ENCODE measurements at places on chromosomes 5 and 9.

- no peak for DNase-seq
These were observed 174.3 kb downstream of the SYK start for GRCh38 chr9:90975781-90976538.

DNA sequence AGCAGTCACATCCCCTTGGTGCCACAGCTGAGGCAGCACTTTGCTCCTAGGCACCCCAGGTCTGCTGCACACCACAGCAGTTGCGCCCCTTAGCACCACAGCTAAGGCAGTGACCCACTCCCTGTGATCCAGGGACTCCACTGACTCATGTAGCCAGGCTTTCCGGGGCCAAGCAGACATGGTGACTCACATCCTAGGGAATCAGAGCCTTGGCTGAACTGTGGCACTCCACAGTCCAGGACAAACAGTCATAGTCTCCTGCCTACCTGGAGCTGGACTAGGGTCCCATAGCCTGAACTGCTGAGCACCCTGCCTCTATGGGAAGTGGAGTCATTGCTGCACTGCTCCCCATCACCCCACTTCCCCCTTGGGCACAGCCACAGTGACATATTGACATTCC lies 338.7 kb downstream of the NPR3 start:
- no peak for DNase-seq

DNA sequence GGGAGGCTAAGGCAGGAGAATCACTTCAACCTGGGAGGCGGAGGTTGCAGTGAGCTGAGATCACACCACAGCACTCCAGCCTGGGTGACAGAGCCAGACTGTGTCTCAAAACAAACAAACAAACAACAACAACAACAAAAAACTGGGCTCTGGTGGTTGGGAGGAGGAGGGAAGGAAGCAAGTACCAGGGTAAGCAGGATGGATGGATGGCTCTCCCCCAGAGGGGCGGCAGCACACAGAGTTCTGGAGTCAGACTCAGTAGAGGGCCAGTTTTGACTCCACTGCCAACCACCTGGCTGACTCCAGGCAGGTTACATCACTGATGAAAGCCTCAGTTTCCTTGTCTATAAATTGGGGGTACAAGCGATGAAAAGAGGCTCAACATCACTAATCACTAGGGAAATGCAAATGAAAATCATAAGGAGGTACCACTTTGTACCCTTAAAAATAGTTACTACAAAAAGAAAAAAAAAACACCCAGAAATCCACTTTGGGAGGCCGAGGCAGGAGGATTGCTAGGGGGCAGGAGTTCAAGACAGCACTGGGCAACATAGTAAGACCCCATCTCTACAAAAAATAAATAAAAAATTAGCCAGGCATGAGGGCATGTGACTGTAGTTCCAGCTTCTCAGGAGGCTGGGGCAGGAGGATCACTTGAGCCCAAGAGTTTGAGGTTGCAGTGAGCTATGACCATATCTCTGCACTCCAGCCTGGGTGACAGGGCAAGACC lies 3.2 kb downstream of the SLC22A4 start:
- DNase-seq = no peak

GRCh38 chr9:112084334-112084733 lies 90.8 kb downstream of the SUSD1 start:
- DNase-seq = no peak

DNA sequence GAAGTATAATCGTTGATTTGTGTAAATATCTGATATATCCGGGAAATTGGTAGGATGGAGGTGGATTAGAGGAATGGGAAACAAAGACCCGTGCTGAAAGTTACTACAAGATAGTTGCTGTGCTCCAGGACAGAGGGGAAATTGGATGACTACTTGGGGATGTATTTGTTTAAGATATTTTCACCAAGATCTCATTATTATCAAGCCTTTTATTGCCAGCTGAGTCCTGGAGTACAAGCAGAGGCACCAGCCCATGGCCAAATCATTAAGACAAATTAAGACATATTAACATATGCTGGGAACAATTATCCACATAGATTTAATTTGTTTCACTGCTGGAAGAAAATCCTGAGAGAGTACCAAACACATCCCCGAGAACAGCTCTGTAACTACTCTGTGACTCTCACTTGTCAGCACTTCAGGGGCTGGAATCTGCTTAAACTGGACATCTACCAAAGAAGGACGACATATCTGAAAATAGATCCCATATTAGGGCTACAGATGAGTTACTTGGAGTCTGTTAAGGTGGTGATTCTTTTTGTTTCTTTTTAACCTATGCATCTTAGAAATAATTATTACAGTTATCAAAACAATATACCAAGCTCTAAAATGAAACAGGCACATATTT lies 68.2 kb downstream of the SLC1A1 start:
- DNase-seq = no peak
